ENCODE measurements at places on chromosomes 4 and X. TPM values are rescaled to one million over a fixed set of nuclear protein-coding genes. Genes with fewer than 3 reads are reported as not detected.

The TMPRSS11A gene
- total RNA-seq: not detected

DNA sequence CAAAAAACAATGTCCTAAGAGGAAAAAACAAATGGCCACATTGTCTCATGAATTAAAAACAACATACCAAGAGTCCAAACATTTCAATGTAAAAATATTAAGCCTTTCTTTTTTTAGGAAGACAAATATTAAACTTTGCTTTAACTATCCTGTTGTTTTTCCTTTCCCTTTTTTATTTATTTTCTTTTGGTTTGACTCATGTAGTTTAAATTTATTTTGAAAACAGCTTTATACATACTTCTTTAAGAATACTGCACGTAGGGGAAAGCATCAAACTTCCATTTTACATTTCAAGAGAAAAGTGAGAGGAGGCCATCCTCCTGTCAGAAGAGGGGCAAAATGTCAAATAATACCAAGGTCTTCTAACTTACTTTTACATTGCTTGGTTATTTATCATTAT lies 8.7 kb downstream of the GAB1 start:
- no peak for DNase-seq

DNA sequence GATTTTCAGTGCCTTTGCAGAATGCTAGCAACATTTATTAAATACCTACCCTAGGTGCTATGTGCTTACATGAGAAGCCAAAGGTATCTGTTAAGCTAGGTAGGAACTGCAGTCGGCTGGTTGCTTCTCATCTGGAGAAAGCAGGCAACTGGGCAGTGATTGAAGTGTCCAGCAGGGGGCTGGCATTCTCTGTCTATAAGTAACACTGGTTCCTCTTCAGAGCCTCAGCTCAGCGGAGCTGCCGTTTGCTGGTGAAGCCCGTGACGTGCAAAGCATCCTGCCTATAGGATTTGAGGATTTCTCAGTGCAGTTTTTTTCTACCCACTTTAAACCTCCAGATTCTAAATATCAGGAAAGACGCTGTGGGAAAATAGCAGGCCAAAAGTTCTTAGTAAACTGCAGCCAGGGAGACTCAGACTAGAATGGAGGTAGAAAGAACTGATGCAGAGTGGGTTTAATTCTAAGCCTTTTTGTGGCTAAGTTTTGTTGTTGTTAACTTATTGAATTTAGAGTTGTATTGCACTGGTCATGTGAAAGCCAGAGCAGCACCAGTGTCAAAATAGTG lies at the start of gene GRPR:
Gene GRPR, plus strand, starts transcription at position 344 of the 565 bp plus-strand sequence. CDS start 389 bp downstream, outside the sequence.
- peak; percentile 45 for DNase-seq

The ADH7 gene
- 0.34 TPM for total RNA-seq

- DNase-seq: no peak
Observed at GRCh38 chr4:172850838-172851237, 317.8 kb upstream of the GALNT7 start.

DNA sequence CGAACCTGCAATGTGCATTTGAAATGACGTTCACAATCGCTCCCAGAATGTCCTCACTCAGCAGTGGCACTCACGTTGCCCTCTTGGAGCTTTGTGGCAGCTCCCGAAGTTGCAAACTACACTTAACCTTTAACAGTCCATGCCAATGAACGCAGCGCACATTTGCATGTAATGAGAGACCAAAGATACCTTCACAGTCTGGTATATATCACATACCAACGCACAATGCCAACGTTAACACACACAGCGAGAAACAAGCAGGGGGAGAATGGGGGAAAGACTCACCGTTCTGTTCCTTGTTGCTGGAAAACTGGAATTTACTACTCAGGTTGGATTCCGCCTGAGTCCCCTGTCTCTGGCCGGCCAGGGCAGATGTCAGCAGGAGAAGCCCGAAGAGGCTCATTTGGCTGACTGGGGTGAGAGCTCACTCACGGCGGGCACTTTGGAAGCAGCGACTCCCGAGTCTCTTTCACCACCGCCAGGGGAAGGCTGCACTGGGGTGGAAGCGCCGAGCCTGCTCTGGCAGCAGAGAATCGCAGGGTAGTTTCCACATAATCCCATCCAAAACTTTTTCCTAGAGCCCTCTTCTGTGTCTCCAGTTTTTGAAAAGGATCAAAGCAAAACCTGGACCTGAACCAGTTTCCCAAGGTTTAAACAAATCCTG lies 966 bp downstream of the PDGFC start:
- peak; percentile 47 for DNase-seq

DNA sequence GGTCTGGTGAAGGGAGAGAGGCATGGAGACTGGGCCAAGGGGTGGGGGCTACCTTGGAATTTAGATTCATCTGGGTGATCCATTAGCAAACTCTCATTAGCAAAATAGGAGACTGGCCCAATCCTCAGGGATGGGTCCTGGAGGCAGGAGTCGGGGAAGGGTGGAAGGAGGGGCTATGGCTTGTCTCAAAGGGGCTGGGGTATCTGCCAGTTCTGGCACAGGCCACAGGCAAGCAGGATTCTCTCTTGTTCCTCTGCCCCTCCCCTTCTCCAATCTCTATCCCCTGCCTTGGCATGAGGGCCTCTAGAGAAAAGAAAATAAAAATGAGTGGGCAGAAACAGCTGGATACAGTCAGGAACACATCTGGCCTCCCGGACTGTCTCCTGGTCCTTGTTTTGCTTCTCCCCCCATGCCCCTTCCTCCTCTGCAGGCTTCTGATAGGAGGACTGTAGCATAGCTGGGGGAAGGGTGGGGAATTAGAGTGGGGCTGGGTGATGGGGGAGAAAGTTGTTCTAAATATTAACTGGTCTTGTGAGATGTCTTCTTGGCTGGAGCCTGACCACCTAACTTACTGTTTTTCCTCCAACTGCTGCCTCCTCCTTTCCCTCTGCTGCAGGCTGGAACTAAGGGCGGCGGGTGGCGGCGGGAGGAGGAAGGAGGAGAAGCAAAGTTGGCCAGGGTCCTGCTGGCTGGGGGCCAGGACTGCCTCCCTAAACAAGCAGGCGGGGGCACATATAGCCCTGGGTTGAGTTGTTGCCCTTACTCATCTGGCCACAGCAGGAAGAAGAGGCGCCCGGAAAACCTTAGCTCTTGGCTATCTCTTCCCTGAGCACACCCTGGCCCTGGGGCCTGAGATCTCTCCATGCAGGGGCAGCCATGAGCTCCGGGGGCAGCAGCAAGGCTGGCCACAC lies 53.3 kb upstream of the LAS1L start:
- peak; percentile 67 for DNase-seq

The PPEF2 gene
- total RNA-seq: not detected

The RIBC1 gene
- 0.93 TPM for total RNA-seq

- no peak for DNase-seq
Observed at GRCh38 chrX:67939270-67939669, 395.4 kb downstream of the AR start.

DNA sequence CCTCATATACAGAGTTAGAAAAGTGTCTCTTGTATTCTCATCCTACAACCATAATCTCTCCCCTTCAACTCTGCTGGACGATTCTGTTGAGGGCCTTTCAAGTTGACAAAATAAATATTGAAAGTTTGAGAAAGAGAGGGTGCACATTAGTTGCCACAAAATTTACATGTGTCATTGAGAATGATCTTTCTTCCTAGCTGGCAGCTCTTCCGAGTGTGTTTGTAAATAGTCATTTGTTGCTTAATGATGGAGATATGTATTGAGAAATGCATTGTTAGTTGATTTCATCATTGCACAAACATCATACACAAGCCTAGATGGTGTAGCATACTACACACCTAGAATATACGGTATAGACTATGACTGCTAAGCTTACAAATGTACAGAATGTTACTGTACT lies 632.8 kb upstream of the AMOT start:
- no peak for DNase-seq

- DNase-seq: peak; percentile 86
Observed at GRCh38 chrX:19372170-19372546, 28.4 kb downstream of the PDHA1 start.

The C4orf50 gene
- total RNA-seq: not detected

DNA sequence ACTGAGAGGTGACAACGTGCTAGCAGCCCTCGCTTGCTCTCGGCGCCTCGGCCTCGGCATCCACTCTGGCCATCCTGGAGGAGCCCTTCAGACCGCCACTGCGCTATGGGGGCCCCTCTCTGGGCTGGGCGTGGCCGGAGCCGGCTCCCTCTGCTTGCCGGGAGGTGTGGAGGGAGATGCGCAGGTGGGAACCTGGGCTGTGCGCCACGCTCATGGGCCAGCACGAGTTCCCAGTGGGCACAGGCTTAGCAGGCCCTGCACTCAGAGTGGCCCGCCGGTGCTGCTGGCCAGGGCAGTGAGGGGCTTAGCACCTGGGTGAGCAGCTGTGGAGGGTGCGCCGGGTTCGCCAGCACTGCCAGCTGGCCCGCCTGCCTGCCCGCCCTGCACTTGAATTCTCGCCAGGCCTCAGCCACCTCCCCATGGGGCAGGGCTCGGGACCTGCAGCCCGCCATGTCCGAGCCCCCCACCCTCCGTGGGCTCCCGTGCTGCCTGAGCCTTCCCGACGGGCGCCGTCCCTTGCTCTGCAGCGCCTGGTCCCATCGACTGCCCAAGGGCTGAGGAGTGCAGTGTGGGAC lies 148.0 kb downstream of the RAPGEF2 start:
- no peak for DNase-seq

- no peak for DNase-seq
Observed at GRCh38 chr4:24235618-24236017, 345.8 kb upstream of the PPARGC1A start.

The NDST3 gene
- total RNA-seq: not detected

DNA sequence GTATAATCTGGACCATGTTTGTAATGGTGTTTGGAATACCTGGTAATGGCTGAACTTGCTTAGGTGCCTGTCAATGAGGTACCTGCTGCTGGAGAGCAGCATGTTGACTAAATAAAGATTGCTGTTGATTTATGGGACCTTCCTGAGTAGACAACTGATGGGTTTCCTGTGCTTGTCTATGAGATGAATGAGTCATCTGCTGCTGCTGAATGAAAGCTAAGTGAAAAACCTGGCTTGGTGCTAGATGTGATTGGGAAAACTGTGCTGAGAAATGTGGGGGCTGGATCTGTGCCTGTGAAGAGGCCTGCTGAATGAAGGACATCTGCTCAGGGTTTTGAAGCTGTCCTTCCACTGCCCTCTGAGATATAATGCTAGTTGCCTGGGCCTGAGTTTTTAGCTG lies 69.6 kb downstream of the WNK3 start:
- DNase-seq: no peak

GRCh38 chr4:156628858-156629257 lies 342.7 kb downstream of the PDGFC start:
- no peak for DNase-seq

GRCh38 chrX:83508006-83508405 lies at the start of gene POU3F4:
TSS of gene POU3F4 (plus strand) at chrX:83508290. CDS start at chrX:83508325, 35 bp downstream.
- DNase-seq: no peak

The LPAR4 gene
- not detected for total RNA-seq

DNA sequence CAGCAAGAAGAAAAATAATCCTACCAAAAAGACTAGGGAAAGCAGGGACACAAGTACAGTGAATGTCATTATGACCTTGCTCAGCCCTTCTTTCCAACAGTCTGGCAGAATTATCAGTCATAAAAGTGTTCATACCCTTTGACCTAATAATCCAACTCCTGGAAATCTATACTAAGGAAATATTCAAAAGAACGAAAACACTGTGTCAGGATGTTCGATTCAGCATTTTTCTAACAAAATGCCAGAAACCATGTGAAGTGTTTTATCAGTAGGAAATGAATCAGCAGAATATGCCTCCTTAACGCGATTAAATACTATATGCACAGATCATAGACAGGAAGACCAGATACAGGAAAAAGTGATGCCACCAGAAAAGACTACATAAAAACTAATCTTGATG lies 16.2 kb upstream of the S100G start:
- no peak for DNase-seq

The CLTRN gene
- total RNA-seq: 0.38 TPM

- DNase-seq: no peak
Observed at GRCh38 chr4:68948985-68949384, 2.6 kb downstream of the UGT2A3 start.

The CT45A7 gene
- not detected for total RNA-seq

The LRRC66 gene
- not detected for total RNA-seq

- no peak for DNase-seq
Observed at GRCh38 chrX:134671294-134671693, 13.0 kb upstream of the PLAC1 start.

Measured in lower leg skin (tissue), 4 donors.